Activated T-helper 1 cell treated with anti-CD3 and anti-CD28 coated beads, Interleukin-2, amount 50 U/mL, for 16 hours (primary cell): ENCODE measurements at places on chromosomes 3 and 15.

DNA sequence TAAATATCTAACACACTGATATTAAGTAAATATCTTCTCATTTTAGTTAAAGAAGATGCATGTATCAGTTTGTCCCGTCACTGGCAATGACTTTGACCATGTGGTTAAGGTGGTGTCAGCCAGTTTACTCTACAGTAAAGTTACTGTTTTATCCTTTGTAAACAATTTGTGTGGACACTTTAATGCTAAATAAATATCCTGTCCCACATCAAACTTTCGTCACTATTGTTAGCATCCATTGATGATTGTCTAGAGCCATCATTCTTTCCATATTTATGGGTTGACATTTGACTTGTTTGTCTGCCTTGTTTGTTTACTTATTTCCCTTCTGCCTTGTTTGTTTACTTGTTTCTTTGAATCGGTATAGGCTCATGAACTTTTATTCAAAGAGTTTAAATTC lies 11.0 kb upstream of the GPD1L start:
- DNase-seq, result no peak

DNA sequence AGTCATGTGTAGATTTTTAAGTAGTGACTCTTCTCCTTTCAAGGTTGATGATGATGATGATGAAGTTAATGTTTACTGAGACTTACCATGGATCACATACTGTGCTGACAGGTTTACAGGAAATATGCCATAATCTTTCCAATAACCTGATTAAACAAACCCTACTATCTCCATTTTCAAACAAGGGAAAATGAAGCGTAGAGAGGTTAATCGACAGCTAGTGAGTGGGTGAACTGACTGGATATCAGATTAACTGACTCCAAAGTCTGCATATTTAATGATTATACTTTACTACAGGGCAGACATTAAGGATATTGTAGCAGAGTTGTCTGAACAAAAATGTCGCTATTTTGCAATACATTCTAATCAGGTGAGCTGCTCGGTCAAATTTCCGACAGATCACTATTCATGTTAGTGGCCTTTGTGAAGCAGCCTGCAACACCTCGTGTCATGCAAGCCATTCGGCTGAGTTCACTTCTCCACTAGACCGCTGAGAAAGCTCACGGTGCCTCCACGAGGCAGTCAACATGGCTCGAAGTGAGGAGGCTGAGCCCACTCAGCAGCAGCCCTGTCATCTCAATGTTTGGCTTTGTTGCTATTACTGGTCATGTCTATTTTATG lies 264.2 kb downstream of the NFKBIZ start:
- DNase-seq, result no peak

DNA sequence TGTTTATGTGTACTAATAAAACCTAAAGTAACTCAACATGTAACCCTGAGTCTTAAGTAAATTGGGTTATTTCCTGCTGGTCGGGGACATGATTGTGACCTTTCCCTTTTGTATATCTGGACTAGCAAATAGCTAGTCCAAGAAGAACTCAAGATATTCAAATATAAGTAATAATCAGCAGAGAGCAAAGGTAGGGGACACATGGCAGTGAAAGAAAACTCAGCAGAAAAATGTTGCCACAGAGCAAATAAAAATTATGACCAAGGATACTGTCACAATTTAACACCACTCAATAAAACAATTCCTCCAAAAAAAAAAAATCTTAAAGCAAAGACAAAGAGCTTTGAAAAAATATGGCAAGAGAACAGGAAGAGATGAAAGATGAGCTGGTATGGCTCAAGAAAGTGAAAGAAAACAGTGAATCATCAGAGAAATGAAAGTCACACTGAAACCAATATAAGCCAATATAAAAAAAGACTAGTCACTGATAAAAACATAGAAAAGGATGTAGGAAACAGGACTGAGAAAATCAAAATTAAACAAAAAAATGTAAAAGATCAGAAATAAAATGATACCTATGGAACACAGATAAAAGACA lies 43.4 kb downstream of the HLTF start:
- no peak for DNase-seq

- DNase-seq, result no peak
Measured at GRCh38 chr3:184506561-184506991, 55.0 kb upstream of the EPHB3 start.

DNA sequence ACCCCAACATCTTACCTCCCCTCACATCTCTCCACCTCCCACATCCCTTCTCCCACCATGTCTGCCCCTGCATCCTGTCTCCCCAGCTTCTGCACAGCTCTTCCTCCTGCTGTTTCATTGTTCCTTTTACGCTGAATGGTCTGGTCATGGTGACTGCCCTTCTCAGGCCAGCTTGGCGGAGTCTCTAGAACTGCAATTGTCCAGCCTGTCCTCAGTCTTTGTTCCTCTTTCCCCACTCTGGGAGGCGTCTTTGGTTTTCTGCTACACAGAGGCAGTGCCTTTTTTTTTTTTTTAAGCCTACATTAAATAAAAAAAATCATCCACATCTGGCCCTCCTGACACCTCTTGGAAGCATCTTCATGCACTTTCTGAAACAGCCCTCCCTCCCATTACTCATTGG lies 49.1 kb upstream of the SEC22A start:
- DNase-seq, result no peak

GRCh38 chr15:31387092-31387478 lies 60.5 kb downstream of the KLF13 start:
- no peak for DNase-seq

DNA sequence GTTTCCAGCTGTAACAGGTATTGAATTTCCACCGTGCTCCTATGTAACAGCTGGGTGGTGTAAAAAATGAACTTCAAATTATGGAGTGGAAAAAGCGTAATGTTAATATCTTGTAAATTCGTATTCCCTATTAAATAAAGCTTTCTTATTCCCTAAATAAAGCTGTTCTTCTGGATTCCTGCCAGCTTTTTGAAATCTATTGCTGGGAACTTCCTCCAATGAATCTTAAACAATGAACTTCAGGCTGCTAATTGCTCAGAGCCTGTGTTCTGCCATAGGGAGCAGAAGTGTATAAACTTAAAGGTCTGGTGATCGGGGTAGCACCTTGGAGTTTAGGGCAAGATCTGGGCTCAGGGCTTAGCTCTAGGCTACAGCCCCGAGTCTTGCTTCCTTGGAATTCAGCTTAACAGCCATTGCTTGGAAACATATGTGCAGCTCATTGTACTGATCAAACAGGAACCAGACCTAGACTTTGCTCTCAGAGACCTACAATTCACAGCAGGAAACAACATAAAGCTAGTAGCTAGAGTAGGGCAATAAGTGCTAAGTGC lies 1.4 kb downstream of the ARL14 start:
- DNase-seq, result no peak

DNA sequence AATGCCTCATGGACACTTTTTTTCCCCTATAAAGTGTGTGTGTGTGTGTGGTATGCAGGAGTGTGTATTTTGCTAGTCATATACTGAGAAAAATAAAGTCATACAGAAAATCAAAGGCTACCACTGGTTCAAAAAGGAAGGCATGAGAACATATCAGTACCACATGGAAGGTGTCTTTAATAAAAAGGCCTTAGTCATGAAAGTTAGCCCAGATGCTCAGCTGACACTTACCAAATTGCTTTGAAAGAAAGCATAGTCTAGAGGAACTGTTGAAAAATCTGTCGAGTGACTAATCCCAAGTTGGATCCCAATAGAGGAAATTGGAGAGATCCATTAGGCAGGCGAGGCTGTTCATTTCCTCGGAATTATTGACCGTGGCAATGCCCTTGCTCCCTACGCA lies 432.9 kb upstream of the CFAP20DC start:
- DNase-seq, result no peak

GRCh38 chr3:136898549-136898948 lies 36.5 kb downstream of the NCK1 start:
- no peak for DNase-seq

DNA sequence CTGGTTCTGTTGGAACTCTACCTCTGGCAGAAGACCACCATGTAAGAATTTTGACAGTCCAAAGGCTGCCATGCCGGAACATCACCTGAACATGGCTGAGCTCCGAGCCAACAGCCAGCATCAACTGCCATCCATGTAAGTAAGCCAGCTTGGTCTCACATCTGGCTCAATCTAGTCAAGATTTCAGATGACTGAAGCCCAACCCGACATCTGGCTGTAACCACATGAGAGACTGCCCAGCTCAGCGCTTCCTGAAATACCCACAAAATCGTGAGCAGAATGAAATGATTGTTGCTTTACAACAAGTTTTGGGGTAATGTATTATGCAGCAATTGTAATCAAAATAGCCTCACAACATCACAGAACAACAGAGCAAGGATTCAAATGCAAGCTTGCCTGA lies 32.9 kb downstream of the GHSR start:
- no peak for DNase-seq

GRCh38 chr3:156148345-156148945 lies 28.1 kb downstream of the KCNAB1 start:
- no peak for DNase-seq

GRCh38 chr3:148233403-148233802 lies 464.3 kb upstream of the AGTR1 start:
- no peak for DNase-seq

GRCh38 chr15:85445361-85445760 lies 65.0 kb downstream of the AKAP13 start:
- no peak for DNase-seq

- DNase-seq, result no peak
Measured at GRCh38 chr15:65954289-65954741, 85.0 kb downstream of the RAB11A start.
